ENCODE measurements at places on chromosomes 13 and 19.

DNA sequence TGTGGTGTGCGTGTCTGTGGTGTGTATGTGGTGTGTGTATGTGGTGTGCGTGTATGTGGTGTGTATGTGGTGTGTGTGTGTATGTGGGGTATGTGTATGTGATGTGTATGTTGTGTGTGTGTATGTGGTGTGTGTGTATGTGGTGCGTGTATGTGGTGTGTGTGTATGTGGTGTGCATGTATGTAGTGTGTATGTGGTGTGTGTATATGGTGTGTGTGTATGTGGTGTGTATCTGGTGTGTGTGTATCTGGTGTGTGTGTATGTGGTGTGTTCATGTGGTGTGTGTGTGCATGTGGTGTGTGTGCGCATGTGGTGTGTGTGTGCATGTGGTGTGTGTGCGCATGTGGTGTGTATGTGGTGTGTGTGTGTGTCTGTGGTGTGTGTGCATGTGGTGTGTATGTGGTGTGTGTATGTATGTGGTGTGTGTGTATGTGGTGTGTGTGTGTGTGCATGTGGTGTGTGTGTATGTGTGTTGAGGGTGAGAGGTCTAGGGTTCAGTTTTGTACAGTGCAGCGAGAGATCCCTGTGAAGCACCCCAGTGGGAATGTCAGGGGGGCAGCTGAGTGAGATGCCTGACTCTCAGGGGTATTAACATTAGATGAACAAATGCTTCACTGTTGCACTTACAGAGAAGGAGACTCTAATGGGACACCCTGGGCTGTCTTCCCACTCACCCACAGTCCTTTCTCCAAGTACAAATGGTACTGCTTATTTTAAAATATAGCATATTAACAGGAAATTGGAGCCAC is 61.3 kb upstream of the MEDAG start:
- DNase-seq: no peak

GRCh38 chr19:16037424-16038195 is 38.7 kb upstream of the TPM4 start:
- DNase-seq: no peak

DNA sequence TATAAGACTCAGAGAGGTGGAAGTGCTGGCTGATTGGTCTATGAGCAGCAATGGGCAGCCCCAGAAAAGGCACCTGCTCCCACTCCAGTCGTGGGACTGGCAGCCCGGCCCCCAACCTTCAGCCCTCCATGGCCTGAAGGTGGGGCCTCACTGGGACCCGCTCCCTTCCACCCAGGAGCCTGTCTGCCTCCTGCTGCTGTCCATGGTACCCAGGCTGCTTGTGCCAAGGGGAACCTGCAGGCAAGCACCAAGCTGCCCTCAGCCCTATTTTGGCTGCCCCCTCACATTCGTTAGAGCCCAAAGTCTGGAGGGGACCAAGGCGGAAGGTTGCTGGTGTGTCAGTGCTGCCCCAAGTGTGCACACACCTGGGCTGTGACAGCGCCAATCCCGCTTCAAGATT is 2304.9 kb downstream of the PCDH9 start:
- no peak for DNase-seq

DNA sequence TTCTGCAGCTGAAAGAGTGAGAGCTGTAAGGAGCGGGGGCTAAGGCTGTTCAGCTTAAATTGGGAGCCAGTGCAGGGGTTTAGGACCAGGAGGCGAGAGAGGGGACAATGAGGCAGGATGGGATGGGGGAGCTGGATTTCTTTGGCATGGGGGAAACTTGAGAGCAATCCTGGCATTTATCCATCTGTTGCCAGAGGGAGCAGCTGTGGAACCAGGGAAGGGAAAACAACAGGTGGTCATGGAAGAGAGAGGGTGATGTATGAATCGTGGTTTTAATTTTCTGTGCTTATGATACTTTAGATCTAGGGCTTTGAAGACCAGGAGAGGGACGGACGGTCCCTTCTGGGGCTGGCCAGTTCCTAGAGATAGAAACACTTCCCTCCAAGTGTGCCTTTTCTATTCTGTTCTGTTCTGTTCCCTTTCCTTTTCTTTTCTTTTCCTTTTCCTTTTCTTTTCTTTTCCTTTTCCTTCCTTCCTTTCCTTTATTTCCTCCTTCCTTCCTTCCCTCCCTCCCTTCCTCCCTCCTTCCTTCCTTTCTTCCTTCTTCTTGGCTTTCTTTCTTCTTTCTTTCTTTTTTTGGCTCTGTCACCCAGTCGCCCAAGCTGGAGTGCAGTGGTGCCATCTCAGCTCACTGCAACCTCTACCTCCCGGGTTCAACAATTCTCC is 16.0 kb upstream of the CCL25 start:
- DNase-seq: no peak

DNA sequence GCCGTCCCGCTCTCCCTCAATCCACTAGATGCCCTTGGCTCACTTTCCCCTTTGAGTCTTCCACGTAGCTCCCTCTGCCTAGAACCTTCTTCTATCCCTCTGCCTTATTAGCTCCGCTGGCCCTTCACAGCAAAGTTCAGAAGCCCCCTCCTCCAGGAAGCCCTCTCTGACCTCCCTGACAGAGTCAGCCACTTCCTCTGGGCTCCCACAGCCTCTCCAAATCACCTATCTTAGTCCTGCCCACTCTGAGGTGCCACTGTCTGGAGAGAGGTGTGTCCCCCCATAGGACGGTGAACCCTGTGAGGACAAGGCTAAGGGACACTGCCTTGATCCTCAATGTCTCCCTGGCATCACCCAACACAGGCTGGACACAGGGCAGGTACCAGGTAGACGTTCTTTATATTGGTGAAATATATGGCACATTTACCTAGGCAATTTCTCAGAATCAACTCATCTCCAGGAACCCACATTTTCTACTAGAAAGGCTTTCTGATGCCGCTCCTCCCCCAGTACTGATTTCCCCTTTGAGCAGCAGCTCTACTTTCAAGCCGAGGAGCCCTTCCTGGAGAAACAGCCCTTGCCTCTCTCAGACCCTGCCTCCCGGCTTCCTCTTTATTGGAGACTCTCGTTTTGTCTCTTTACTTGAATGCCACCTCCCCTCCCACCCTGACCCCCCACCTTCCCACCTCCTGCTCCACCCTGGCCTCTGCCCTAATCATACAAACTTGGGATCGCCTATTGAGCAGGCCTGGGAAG is 3.4 kb upstream of the TGFB1 start:
- DNase-seq: no peak

DNA sequence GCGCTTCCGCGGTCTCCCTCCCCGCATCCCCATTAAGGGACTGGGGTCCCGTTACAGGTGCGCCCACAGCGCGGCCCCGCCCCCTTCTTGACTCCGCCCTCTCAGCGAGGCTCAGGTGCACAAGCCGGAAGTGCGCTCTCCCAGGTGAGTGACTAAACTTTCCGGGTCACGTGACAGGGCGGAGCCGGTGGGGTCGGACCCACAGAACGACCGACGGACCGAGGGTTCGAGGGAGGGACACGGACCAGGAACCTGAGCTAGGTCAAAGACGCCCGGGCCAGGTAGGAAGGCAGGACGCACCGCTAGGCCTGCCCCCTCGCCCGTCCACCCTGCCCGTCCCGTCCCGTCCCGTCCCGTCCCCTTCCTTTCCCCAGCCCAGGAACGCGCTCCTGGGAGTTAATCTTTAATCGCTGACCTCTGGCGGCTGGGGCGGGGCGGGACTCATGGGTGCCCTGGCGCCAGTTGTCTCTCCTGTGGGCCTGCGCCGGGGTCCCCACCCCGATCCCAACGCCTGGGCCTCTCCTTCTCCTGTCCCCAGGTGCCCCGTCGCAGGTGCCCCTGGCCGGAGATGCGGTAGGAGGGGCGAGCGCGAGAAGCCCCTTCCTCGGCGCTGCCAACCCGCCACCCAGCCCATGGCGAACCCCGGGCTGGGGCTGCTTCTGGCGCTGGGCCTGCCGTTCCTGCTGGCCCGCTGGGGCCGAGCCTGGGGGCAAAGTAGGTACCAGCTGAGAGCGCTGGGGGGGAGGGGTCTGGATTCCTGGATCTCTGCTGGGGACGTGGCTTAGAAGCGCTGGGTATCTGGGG is at the start of gene CRB3:
Gene CRB3, plus strand, starts transcription at position 202 of the 804 bp plus-strand sequence. Its CDS starts 431 bp downstream, at position 633.
- DNase-seq: no peak

GRCh38 chr13:113112893-113113845 is 7.6 kb downstream of the F7 start:
- no peak for DNase-seq

GRCh38 chr19:39190768-39191167 is 6.0 kb upstream of the NCCRP1 start:
- DNase-seq: no peak

DNA sequence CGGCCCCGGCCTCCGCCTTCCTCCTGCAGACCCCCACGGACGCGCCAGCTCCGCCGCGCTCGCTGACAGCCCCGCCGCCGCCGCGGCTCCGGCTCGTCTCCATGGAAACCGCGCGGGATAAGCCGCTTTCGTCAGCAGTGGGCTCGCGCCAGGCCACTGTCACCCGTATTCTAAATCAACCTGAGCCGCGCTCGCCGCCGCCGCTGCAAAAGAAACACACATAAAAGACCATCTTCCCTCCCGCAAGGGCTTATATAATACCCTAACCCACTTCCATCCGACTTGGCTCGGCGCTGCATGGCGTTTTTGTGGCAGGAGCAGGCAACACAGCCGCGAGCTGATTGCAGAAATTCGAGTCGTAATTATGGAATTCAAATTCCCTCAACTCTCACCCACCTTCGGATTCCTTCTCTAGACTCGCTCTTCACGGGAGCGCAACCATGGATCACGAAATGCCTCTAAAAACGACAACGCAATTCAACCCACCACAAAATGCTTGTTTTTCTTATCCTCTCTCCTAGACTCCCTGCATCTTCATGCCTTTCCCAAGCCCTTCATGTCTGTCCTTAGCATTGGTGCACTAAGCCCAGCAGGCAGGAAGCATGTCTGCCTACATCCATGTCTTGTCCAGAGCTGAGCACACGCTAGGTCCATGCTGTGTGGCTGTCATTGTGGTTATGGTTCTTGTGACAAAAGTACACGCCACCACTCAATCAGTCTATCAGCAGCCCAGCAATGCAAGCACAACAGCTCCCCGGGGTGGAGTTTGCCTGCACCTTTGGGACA is at the start of gene AMER2:
Gene AMER2, minus strand, starts transcription at position 772 of the 786 bp plus-strand sequence. Its CDS starts 669 bp downstream, at position 103.
- DNase-seq: no peak

- DNase-seq: no peak
These were observed 37.7 kb downstream of the ARHGEF7 start for GRCh38 chr13:111152844-111153243.

DNA sequence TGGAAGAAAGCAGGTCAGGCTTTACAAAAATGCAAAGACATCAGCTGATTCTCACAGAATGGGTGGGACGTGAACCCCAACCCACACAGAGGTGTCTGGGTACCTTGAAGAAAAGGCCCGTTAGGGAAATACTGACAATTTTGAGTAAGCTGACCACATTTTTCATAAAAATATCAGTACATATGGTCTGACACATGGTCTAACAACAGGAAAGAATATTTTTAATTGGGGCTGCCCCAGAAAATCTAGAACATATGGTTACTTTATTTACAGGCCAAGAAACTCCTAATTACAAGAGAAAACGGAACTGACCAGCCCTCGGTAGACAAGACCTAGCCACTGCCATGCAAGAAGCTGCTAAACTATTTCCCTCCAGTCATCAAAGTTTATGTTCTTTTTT is 48.7 kb upstream of the ITM2B start:
- no peak for DNase-seq

GRCh38 chr19:42132851-42133528 is 744 bp upstream of the POU2F2 start:
- peak; percentile 67 for DNase-seq

DNA sequence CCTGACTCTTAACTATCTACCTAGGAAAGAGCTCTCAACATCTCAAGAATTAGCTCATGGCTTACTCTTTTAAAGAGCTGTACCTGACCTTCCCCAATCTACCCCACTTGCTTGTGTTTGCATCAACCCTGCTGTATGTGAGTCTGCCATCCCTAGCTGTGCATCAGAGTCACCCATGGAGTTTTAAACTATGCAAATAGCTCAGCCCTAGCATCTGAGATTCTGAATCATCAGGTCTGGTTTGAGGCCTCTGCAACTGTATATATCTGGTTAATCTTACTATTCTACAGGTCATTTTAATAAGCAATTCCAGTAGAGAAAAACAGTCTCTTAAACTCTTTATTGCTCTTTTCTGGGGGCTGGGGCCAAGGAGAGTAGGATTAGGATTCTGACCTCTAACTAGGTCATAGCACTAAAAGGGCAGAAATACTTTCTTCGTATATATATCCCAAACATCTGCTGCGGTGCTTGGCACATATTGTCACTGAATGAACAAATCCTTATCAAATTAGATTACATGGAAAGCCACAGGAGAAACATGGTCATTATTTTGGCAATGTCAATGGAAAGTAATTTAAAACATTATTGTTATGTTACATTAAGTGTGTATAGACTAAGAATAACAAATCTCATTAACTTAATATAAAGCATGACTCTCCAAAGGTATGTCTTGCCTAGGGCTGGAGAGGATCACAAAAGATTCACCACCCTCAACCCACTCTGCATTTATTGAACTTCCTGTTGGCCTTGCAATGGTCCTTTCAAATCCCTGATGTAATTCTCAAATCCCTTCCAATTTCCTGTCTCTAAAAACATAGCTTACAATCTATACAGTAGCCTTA is 232.2 kb downstream of the DACH1 start:
- no peak for DNase-seq

- DNase-seq: no peak
These were observed 224.7 kb downstream of the ZNF536 start for GRCh38 chr19:30596813-30597399.

- DNase-seq: no peak
These were observed 1.3 kb upstream of the SHKBP1 start for GRCh38 chr19:40575326-40575725.

DNA sequence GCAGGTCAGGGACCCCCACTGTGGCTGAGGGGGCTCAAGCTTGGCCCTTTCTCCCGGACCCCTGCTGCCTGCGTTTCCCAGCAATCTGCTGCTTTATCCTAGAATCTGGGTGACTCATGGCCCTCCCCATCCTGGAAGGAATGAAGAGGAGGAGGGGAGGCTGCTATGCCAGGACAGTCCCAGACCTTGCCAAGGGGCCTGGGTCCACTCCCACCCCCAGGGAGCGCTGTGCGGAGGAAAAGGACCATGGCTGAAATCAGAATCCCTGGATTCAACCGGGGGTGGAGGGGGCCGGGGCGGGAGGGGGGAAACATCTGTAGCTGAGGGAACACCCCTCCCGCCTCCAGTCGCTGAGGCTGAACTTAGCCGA is 20.5 kb downstream of the ZNF114 start:
- DNase-seq: no peak

- DNase-seq: no peak
These were observed 15.2 kb downstream of the ZNF665 start for GRCh38 chr19:53177986-53178385.

DNA sequence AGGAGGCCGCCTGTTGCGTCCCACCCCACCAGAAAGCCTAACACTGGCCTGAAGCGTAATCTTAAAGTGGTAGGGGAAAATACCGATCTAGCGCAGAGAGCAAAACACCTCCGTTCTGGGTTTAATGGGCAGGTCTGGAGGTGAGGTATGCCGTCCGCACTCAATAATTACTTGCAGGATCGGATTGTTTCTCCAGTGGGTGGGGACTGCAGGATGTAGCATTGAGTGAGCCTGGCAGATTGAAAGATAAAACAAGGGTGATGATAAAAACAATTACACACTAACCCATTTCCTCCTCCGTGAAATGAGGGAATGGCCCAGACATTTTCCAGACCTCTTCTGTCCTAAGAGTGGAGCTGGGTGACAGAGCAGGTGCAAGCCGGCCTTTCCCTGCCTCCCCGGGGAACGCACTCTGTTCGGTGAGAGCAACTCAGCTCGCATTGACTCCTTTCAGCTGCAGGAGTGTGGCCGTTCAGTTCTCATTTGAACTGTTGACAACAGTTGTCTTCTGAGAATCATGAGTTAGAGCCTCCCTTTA is 110.2 kb upstream of the DOCK9 start:
- no peak for DNase-seq

Measured in activated CD8-positive, alpha-beta memory T cell treated with anti-CD3 and anti-CD28 coated beads for 4 hours (primary cell).